ENCODE measurements at places on chromosomes 6 and 20.

DNA sequence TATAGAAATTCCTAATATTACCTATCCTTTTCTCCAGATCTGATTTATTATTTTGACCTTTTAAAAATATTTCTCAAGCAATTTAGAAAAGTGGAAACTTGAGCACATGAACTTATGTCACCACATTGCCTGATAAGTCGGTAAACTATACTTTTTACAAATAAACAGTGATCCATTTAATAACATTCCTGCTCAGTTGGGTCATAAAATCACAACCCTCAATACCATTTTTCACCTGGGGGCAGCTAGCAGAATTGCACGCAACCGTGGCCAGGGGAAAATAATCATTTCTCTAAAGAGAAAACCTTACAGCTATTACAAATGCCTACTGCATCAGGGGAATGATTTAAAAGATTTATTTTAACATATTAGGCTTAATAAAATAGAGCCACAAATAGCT is 614.5 kb downstream of the PHF3 start:
- no peak for DNase-seq

DNA sequence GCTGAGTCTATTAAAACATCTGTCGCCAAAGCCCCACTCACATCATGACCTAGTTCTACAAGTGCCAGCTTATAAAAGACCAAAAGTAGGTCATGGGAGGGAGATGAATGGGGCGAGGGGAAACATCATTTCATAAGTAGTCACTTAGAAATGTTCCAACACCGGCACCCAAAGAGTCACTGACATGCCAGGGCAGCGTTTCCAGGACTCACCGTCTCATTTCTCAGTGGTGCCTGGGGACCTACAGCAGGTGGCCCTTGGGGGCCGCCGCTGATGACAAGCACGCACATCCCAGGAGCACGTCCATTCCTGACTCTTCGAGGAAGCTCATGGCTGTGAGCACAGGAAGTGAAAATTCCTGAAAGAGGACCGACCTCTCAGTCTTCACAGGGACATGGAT is 260.4 kb downstream of the CDH4 start:
- no peak for DNase-seq

GRCh38 chr6:168133168-168133561 is 54.2 kb upstream of the FRMD1 start:
- DNase-seq = peak; percentile 66

GRCh38 chr6:163017801-163018200 is 290.0 kb downstream of the PACRG start:
- DNase-seq = no peak

GRCh38 chr6:6694368-6694780 is 105.9 kb downstream of the LY86 start:
- DNase-seq = no peak

DNA sequence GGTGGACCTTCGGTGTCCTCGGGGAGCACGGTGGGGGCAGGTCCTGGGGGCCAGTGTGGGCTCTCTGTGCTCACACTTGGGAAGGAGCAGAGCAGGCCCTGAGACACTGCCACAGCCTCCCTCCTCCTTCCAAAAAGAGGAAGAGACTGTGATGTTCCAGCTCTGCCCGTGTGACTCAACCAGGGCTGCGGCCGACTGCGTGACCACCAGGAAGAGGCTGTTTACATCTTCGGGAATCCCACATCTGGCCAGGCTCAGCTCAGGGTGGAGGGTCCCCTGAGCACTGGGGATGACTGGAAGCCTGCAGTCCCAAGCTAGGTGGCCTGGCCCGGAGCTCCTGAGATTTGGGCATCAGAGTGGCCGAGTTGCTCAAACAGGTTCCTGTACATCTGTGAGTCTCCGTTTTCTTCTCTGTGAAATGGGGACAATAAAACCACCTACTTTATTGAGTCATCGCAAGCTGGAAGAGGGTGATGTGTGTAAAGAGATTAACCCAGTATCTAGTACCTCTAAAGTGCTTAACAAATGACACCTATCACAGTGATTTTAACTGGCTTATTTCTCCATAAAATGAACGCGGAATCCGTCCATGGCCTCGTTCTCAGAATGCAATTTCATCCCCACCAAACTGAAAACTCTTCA is 242.1 kb downstream of the DLL1 start:
- DNase-seq = no peak

DNA sequence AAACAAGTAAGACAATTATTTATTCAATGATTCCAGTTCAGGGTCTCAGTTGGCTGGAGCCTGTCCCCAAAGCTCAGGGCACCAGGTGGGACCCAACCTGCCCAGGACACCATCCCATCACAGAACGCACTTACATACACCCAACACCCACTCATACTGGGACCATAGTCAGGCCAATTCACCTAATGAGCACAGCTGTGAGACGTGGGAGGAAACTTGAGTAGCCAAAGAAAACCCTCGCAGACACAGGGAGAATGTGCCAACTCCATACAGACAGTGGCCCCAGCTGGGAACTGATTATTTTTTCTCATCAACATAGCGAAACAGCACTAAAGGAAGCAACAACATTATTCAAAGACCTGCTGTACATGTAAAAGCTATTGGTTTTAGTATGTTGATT is 58.6 kb upstream of the DOK5 start:
- no peak for DNase-seq

DNA sequence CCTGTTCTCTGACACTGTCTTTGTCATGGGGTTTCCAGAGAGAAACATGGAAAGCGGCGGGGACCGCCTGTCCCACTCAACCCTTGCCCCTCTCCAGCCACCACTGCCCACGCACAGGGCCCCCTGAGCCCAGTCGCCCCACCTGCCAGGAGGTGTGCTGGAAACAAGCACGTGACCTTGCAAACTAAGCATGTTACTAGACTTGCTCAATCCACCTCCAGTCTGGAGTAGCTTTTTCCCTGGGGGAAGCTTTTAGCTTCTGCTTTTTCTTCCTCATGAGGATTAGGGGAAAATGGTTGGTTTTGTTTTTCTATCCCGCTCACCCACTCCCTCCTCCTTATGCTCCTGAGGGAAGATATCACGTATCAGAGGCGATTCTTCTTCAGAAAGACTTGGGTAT is 105.7 kb downstream of the PLEKHG1 start:
- no peak for DNase-seq

DNA sequence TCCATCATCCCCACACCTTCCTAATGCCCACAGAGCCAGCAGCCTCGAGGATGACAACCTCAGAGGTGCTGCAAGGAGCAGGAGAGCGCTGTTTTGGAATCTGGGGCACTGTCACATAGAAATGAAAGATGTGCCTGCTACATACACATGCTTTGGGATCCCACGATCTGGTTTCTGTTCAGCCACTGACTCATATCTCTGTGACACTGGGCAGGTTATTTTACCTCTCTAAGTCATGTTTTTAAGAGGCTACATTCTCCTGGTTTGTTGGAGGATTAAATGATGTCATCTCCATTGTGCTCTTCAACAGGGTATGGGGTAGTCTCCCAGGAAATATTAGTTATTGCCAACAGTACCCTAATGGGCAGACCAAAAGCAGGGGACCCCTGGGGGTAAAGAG is 32.6 kb upstream of the TAB2 start:
- no peak for DNase-seq

DNA sequence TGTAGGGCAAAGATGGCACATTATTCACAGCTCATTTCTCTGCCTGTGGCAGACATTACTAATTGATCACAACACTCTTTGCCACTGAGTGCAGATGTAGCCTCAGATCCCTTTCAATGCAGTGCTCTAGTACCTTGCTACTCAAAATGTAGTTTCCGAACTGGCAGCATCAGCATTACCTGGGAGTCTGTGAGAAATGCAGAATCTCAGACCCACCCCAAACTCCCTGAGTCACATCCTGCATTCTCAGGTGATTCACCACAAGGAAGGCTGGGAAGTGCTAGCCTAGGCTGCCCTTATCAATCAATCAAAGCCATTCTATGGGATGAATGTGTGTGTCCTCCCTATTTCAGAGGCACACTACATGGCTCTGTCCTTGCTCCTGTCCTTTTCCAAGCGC is 58.5 kb downstream of the PCNA start:
- DNase-seq = no peak

GRCh38 chr6:722077-722524 is 29.2 kb upstream of the EXOC2 start:
- peak; percentile 69 for DNase-seq

- no peak for DNase-seq
Observed at GRCh38 chr6:72376736-72377135, 245.1 kb upstream of the KCNQ5 start.

DNA sequence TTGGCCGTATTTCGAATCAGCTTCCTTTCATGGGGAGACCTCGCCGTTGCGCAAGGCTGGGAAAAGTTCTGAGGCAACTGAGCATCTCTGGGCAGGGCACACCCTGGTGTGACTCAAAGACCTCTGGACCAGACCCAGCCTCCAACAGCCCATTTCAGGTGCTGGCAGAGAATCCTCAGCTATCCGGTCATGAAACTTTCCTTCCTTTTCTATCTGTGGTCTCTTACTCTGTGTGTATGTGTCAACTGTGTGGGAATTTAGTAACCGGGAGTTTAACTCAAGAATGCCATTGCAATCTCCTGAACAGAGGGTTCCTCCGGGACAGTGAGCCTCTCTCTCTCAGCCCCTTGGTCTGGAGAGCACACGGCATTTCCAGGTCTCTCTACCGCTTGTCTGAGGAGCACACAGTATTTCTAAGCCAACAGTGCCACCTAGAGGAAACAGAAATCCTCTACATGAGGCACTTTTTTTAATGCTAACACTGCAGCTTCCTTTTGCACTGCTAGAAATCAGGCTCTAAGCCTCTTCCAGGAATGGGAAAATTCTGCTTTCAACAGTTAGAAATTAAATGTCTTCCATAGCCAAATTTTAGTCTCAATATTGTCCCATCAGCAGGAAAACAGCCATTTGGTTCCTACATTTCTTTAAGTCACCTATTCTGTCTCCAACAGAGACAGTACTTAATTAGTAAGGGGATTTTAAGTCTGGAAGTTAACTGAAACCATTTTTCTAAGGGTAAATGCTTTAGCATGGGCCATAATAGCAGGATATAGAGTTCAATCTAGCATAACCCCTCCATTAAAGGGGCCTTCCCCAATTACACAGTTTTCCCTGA is 32.7 kb downstream of the PLN start:
- peak; percentile 64 for DNase-seq

DNA sequence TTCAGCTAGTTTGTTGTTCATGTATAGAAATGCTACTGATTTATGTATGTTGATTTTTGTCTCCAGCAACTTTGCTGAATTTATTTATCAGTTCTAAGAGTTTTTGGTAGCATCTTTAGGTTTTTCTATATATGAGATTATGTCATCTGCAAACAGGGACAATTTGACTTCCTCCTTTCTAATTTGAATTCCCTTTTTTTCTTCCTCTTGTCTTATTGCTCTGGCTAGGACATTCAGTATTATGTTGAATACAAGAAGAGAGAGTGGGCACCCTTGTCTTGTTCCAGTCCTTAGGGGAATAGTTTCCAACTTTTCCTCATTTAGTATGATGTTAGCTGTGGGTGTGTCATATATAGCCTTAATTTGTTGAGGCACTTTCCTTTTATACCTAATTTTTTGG is 58.2 kb downstream of the CDH26 start:
- no peak for DNase-seq

DNA sequence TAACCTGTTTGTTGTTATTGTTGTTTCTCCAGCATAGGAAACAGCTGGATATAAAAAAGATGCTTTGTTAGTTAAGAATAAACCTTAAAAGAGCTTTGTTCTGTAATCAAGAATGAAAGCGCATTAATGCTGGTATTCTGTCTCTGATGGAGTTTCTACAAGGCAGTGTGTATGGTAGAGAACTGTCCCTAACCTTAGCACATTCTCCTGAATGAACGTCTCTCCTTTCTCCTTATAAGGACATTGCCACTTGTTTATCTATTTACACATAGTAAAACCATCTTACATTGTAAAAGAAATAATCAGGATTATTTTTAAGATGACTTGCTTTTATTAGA is 33.8 kb upstream of the LCA5 start:
- DNase-seq = no peak

DNA sequence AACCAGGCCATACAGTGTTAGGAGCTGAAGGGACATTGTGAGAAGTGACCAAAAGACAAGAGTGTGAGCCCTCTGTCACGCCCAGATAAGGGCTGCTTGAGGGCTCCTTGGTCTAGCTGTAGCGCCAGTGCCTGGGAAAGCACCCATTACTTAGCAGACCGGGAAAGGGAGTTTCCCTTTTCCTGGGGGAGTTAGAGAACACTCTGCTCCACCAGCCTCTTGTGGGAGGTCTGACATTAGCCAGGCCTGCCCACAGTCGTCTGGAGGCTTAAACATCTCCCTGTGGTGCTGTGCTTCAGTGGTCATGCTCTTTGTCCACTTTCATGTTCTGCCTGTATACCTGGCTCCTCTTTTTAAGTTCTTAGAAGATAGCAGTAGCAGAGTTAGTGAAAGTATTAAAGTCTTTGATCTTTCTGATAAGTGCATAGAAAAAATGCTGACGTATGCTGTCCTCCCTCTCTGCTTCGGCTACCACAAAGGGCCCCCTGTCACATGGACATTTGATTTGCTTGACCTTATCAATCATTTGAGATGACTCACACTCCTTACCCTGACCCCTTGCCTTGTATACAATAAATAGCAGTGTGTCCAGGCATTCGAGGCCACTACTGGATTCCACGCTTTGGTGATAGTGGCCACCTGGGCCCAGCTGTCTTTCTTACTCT is 201.5 kb upstream of the ECI2 start:
- DNase-seq = no peak

- DNase-seq = no peak
Observed at GRCh38 chr6:4967301-4968030, 36.4 kb downstream of the RPP40 start.

DNA sequence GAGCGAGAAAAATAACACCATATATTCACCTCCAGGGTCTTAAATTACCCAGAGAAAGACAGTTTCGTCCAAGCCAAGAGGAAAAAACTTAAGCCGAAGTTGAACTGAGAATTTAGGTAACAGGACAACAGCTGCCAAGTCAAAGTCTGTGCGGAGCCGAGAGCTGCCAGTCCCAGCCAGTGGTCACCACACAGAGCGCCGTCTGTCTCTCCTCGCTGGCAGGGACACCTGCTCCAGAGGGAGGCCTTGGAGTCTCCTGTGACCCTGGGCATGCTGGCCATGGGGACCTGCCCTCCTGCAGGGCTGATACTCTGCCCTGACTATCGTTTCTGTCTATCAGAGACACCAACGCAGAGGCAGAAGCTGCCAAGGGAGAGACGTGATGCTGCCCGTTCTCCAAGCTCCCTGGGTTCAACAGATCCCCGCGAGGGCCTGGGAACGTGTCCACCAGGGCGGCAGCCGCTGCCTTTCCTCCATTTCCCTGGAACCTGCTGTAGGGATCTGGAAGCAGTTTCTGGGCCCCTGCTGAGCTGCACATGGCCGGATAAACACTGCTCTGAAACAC is 341.3 kb downstream of the SMOC2 start:
- no peak for DNase-seq

DNA sequence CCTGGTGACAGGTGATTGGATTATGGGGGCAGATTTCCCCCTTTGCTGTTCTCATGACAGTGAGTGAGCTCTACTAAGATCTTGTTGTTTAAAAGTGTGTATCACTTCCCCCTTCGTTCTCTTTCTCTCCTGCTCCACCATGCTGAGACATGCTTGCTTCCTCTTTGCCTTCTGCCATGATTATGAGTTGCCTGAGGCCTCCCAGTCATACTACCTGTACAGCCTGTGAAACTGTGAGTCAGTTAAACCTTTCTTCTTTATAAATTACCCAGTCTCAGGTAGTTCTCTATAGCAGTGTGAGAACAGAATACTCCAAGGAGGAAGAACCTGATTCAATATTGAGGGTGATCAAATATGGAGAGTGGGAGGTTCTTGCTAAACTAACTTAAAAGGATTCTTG is 724.9 kb downstream of the DOK5 start:
- no peak for DNase-seq

Measured in stromal cell of bone marrow (primary cell).